CD4-positive, alpha-beta T cell treated with Interleukin-6 at 100 ng/mL for 8 hours (primary cell): ENCODE measurements at places on chromosomes 3 and 15.

- no peak for DNase-seq
Observed at GRCh38 chr15:60760646-60761504, 281.9 kb upstream of the ICE2 start.

GRCh38 chr15:98943051-98943508, 64.5 kb downstream of the PGPEP1L start:
- DNase-seq, result no peak

DNA sequence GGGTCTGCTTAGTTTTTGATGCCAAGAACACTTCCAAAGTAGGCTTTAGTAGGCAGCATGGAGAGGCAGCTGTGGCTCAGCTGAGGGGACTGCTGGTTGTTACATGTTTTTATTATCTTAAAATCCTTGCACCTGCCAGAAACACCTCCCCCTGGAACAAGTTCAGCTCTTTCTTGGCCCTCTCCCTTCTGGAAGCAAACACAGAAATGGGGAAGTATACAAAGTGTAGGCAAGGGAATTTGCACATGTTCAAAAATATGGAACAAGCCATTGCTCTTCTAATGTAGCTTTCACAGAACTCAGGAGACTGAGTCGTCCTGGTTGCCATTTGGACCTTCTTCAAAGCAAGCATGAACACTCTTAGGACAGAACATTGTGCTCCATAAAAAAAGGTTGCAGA, 169.1 kb upstream of the SEMA6D start:
- DNase-seq, result no peak

DNA sequence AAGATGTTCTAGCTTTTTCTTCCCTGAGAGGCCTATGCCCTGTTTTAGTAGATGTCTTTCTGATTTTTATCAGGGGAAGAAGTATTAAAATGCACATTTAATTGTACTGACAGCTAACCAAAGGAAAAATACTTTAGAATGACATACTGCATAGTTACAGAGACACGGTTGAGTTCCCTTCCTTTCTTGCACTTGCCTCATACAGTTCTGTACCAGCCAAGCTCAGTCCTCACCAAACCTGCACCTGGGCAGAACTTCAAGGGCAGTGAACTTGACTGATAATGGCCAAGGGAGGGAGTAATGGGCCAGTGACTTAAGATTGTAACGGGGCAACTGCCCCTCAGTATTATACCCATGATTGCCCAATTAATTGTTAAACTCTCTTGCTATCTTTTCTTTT, 34.1 kb upstream of the RASGRP1 start:
- DNase-seq, result no peak

GRCh38 chr15:50055332-50055731, 63.7 kb downstream of the ATP8B4 start:
- DNase-seq, result no peak

DNA sequence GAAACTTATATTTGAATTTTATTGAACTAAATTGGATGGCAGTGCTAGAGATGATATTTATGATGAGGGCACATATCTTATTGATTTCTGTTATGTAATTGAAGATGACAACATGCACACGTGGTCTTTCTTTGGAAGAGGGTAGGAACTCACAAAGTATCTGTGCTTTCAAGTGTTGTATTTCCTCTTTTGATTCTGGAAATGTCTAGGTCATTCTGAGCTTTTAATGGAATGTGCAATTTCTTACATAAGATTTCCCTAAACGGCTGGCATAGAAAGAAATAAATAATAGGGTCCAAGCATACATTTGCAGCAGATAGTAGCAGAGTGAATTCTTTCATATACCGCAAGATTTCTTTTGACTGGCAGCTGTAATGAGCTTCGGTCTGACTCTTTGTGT, 10.1 kb upstream of the GPR171 start:
- no peak for DNase-seq

- no peak for DNase-seq
Observed at GRCh38 chr15:85179700-85180099, 198.0 kb downstream of the PDE8A start.

GRCh38 chr3:183158113-183158512, 4.4 kb downstream of the LAMP3 start:
- no peak for DNase-seq

DNA sequence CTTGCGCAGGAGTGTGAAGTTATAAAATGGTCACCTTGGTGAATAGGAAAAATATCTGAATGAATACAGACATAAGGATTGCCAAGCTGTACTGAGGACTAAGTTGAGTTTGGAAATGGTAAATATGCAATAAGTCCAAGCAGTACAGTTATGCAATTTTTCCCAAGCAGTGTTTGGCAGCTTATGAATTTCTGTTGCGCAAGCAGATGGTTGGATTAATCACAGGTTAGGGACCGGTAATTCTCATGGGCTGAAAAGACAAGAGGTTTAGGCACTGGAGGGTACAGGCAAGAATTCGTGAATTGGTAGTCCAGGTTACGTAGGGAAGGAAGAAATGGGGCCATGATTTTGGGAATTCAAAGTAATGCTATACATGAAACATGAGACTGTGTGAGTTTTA, 210.3 kb downstream of the RAP2B start:
- no peak for DNase-seq

DNA sequence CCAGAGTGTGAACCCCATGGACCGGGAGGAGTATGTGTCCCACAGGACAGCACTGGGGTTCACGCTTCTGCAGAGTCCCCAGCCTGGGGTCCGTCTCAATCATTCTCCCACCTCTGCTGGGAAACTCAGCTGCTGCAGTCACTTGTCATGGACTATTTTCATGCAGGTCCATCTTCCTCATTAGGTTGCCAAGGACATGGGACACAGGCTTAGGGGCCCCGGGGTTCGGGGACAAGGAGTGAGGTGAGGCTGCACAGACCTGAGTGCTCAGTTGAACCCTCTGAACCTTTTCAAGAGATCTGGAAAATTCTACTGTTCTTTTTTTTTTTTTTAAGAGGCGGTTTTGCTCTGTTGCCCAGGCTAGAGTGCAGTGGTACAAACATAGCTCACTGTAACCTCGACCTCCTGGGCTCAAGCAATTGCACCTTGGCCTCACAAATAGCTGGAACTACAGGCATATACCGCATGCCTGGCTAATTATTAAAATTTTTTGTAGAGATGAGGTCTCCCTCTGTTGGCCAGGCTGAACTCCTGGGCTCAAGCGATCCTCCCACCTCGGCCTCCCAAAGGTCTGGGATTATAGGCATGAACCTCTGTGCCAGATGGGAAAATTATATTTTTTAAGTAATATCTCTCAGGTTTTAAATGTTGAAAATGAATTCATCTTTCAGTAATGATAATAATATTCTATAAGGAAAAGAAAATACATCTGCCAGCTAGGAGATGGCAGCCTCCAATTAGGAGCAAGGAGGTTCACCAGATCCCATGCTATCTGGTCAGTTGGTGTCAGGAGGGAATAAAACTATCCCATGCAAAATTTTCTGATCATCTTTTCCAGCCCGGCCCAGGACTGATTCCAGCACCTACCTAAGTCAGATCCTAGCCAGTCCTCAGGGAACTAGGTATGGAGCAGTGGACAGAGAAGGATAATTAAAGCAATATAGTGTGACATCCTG, 45.2 kb downstream of the RPN1 start:
- DNase-seq, result no peak

DNA sequence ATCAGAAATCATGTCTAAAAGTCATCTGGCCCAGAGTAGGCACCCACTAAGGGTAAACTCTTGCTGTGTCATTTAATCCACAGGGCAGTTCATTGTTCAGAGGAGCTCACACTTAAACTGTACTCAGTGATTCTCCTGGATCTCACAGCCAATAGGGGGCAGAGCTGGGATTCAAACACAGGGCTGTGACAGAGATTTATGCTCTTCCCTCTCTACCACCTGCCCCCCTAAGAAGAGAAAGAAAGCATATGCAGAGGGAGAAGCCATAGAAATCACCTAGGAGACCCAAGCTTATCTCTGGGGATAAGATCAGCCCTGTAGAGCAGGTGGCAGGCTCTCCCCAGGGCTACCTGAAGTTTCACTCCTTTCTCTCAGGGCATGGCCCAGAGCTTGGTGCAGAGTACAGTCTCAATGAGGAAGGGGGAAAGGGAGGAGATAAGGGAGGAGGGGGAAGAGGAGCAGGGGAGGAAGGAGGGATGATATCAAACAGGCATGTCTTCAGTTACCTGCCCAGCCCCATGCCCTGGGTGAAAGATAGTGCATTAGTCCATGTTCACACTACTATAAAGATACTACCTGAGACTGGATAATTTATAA, 51.8 kb upstream of the ADPGK start:
- no peak for DNase-seq

DNA sequence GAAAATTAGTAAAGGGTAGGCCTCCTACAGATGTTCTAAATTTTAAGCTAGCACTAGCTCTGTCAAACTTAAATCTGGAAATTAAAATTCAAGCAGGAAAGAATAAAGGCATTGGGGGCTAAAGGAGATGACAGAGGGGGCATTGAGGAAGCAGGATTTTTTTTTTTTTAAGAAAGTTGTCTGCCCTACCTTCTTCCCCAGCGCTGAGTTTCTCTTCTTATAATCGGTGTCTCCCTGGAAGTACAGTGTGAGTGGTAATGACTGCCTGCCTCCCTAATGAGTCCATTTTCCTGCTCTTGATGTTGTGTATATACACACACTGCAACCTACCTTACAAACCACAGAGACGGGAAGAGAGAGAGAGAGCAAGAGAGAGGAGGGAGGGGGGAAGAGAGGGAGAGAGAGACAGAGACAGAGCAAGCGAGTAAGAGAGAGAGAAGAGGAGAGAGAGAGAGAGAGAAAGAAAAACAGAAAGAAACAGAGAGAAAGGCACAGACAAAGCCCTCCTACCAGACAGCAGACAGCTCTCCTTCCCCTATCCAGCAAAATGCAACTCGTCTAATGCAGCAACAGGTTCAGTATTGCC, 47.0 kb downstream of the ZBTB20 start:
- peak; percentile 76 for DNase-seq

DNA sequence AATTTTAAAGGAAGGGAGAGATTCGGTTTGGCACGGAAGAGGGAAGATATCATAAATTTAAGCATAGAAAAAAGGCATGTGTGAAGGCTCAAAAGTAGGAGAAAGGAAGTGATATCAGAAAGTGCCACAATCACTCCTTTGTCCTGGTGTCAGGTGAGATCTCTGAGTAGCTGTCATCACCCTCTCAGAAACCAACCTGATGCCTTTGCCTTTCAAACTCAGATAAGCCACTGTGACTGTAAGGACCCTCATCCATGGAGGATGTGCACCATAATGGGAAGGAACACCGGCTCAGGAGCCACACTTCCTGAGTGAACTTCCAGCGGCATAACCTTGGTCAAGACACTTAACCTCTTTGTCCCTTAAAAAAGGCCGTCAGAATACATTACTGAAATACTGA, 318.7 kb upstream of the SEMA6D start:
- no peak for DNase-seq

DNA sequence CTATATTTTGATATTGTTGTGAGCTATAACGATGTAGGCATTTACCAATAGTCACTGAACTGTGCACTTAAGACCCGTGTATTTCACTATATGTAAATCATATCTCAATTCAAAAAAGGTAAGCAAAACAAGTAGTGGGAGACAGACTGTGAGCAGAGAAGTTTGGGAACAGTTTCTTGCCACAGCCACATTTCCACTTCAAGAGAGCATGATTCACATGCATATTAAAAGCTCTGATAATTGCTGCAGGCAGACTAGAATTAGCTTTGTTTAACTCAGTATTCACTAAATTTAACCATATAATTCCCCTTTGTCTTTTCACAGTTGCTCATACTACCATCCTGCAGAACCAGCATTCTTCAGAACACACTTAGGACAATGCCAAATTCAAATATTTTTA, 168.4 kb upstream of the ZNF385D start:
- no peak for DNase-seq

DNA sequence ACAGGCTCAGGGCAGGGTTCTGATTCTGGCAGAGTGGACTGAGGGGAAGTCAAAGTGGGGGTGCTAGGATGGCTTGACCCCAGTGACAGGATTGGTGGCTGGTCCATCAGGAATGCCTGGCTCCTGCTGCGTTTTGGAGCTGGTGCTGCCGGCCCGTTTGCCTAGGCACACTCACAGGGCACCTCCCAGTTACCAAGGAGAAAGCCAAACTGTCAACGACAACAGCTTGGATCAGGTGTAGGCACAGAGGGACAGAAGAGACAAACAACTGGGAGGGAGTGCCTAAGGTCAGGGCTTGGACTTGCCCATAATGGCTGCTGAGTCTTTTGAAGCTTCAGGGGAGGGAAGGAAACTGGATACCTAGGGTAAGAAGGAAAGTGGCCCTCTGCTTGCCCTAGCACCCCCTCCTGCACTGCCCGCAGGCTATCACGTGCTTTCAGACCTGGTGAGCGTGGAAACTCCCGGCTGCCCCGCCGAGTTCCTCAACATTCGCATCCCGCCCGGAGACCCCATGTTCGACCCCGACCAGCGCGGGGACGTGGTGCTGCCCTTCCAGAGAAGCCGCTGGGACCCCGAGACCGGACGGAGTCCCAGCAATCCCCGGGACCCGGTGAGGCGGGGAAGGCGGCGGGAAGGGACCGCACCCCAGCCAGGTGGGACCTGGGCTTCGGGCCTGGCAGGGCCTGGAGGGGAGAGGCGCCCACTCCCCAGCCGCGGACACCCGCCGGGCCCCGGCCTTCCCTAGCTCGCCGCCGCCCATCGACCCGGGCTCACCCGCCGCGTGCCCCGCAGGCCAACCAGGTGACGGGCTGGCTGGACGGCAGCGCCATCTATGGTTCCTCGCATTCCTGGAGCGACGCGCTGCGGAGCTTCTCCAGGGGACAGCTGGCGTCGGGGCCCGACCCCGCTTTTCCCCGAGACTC, 5.1 kb downstream of the DUOX1 start:
- no peak for DNase-seq

- no peak for DNase-seq
Observed at GRCh38 chr3:9957214-9957613, 5.0 kb upstream of the PRRT3 start.

GRCh38 chr3:43079536-43080332, 26.1 kb downstream of the POMGNT2 start:
- no peak for DNase-seq

- DNase-seq, result no peak
Observed at GRCh38 chr3:63654211-63654610, 1.7 kb downstream of the SNTN start.

DNA sequence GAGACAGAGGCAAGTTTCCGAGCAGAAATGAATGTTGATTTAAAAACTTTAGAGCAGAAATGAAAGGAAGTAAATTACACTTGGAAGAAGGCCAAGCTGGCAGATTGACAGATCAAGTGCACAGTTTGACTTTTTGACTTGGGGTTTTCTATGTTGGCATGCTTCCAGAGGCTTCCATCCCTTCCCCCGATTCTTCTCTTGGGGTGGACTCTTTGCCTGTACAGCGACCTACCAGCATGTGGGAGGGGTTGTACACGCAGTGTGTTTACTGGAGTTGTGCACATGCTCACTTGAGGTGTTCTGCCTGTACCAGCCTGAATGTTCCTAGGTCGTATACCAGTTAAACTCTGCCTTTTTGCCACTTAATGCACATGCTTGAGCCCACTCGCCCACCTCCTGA, 701.5 kb upstream of the GBE1 start:
- no peak for DNase-seq

DNA sequence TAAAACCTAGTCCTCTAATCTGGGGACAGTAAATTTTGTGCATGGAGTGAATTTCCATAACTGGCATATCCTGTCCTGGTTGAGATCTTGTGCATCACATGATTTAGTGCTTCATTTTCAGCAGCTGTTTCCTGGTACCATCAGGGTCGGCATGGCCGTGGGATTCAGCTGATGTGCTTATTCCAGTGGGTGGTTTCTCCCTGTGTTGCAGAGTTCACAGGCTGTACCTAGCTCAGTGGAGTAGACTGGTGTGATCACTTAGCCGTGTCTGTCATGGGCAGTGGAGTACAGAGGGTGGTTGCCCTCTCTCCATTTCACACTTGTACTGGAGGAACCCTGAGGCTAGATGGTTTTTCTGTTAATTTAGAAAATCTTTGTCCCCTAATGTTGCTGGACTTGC, 228.5 kb downstream of the PTPRG start:
- no peak for DNase-seq
